ENCODE measurements at places on chromosomes 11 and 22. TPM values are rescaled to one million over a fixed set of nuclear protein-coding genes. Genes with fewer than 3 reads are reported as not detected.

Gene OR5B17
- not detected for polyA plus RNA-seq

Gene TRAPPC4
- 72.4 TPM for polyA plus RNA-seq

Gene MFRP
- polyA plus RNA-seq: not detected

Gene MMP27
- polyA plus RNA-seq: not detected

Gene ZNF215
- polyA plus RNA-seq: 0.66 TPM

Gene POTEH
- not detected for polyA plus RNA-seq

Gene OR56A1
- not detected for polyA plus RNA-seq

Gene UCP2
- polyA plus RNA-seq: 39.2 TPM

DNA sequence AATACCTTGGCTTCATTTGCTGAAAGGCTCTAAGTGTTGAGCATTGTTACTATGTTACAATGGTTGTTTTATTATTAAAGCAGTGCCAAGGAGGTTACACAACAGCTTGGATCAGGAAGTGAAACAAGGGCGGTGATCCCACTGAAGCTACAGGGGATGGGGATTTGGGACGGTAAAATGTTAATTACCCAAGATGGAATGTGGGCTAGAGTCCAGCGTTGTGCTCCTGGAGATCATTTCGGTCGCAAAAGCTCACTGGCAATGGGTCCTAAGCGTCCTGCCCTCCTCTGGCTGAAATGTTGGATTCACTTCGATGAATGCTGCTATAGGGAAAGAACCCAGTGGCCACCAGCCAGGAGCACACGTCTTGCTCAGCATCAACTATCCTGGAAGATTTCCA lies 48.3 kb downstream of the FAM83F start:
- DNase-seq: no peak

- peak; percentile 65 for DNase-seq
Measured at GRCh38 chr22:41447435-41448188, 1.0 kb upstream of the TOB2 start.

- no peak for DNase-seq
Measured at GRCh38 chr11:63970902-63971301, 3.5 kb upstream of the COX8A start.

- peak; percentile 14 for DNase-seq
Measured at GRCh38 chr11:19864141-19865140, 151.8 kb downstream of the NAV2 start.

GRCh38 chr22:48004038-48004437 lies 1241.6 kb downstream of the TBC1D22A start:
- DNase-seq: no peak

DNA sequence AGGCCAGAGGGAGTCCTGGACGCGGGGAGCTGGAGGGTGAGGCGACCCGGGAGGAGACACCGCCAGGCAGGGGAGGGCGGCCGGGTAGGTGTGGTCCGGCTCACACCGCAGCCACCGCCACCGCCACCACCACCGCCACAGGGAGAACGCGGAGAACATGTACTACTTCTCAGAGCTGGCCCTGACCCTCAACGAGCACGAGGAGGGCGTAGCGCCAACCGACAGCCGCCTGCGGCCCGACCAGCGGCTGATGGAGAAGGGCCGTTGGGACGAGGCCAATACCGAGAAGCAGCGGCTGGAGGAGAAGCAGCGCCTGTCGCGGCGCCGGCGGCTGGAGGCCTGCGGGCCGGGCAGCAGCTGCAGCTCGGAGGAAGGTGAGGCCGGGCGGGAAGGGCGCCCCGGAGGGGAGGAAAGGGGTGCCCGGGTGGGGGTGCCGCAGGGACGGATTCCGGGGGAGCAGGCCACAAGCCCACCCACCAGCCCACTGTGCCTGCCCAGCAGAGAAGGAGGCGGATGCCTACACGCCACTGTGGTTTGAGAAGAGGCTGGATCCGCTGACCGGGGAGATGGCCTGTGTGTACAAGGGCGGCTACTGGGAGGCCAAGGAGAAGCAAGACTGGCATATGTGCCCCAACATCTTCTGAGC lies 62.8 kb downstream of the MORC2 start:
- no peak for DNase-seq

DNA sequence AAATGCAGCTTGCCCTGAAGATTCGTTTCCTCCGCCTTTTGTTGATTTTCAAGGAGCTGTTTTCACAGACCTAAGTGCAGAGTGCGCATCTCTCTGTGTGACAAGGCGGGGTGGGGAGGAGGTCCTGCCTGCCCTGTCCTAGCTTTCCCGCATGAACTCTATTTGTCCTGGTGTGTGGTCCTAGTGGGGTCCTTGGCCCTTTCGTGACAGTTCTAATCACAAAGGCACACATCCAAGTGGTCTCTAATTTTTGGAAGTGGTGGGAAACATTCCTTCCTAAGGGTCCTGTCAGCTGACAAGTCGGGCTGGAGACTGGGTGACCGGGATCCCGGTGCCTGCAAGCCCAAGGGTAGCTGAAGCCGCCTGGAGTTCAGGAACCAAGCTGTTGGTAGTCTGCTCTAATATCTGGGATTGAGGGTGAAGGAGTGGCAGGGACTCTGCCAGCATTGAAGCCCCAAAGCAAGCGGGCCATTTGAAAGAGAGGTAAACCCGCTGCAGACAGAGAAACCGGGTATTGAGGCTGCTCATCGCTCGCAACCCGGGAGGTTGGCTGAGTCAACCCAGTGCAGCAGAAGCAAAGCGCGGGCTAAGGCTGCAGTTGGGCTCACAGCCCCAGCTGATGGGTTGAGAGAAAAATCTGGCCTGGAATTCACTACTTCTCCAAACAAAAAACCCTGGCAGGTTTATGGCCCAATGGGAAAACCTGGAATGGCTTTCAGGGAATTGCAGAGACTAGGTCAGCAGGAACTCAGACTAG lies 28.1 kb upstream of the FBXO3 start:
- DNase-seq: peak; percentile 59

GRCh38 chr11:72208281-72208680 lies 8.3 kb upstream of the FOLR2 start:
- no peak for DNase-seq

DNA sequence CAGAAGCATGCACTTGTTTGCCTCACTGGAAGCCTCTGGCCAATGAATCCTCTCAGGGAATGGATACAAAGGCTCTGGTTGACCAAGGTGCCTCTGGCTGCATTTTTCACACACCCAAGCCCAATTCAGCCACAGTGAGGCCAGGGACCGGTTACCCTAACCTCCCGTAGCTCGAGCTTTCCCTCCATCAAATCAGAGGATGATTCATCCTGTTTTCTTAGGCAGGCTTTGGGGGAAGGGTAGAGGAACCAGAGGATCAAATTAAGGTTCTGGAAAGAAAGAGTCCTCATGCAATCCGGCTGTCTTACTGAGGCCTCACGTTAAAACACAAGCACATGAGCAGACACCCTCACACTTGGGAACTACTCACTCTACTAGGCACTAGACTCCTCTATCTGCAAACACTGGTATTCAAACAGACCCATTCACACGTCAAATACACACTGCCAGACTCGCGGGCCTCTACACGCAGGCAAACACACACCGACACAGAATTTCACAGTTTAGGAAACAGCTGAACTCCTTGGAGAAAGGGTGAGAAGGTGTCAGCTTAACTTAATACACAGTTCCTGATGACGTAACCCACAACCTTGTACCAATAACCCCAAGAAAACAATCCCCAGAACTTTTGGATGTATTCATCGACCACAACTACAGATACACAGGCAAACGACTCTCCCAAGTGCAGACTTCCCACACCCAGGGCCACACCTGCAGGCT lies 12.4 kb downstream of the NRXN2 start:
- no peak for DNase-seq

GRCh38 chr22:40855979-40856512 lies 393 bp downstream of the ST13 start:
- DNase-seq: no peak

- no peak for DNase-seq
Measured at GRCh38 chr11:37747121-37747520, 1149.1 kb upstream of the RAG2 start.

DNA sequence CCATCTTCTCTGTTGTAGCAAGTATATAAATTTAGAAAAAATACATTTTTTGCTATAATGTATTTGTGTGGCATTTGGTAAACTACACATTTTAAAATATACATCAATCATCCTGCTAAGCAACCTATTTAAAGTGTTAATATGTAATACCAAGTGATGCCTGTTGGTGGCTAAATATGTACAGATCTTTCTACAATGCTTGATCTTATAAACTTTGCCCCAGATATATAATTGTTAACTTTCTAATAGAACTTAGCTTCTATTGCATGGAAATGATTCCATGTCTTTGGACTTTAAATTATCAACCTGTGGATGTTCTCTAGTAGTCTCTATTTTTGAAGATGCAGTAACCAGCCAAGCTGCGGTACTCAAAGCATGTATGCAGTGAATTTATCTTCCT lies 1260.4 kb upstream of the RAG2 start:
- no peak for DNase-seq

- DNase-seq: no peak
Measured at GRCh38 chr11:134552749-134553148, 140.7 kb upstream of the B3GAT1 start.

- DNase-seq: no peak
Measured at GRCh38 chr11:123487157-123487744, 57.2 kb downstream of the GRAMD1B start.

DNA sequence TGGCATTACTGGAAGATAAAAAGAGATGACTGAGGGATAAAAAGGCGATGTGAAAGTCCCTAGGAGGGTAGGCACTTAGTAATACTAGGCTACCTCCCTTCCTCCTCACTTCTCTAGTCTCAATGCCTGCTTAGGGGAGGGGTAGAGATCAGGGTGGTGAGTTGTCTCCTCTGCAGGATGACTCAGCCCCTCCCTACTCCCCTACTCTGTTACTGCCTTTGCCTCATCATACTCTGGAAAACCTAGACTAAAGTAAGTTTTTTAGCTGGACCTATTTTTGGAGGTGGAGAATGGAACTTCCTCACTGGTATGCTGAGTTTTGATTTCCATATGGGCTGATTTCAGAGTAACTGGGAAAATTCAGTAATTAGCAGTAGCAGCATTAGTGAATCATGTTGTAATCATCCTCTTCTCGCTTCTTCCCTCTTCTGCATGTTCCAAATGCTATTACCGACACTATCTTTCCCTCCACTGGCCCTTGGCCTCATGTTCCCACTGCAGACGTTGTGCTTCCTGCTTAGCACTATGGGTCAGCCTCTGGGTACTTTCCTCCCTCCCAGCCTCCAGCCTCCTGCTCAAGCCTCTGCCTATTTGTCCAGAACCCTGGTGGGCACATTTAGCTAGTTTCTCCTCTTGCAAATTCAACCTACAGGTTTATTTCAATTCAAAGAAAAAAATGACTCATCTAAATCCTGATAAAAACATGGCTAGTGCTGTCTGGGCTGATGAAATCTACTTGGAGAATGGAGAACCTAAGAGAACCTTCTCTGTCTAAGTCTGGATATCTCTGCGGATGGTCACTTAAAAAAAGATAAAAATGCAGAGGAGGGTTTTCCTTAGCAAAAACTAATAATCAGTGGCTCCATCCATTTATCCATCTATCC lies 281.7 kb downstream of the ST3GAL4 start:
- no peak for DNase-seq

- no peak for DNase-seq
Measured at GRCh38 chr11:26043665-26044064, 288.3 kb upstream of the ANO3 start.

GRCh38 chr11:77747381-77747969 lies 73.0 kb downstream of the RSF1 start:
- no peak for DNase-seq

- no peak for DNase-seq
Measured at GRCh38 chr22:49589301-49589700, 238.4 kb downstream of the BRD1 start.
